ENCODE measurements at places on chromosomes 7 and 10.

- DNase-seq = no peak
Observed at GRCh38 chr7:158816995-158817394, 12.3 kb downstream of the ESYT2 start.

DNA sequence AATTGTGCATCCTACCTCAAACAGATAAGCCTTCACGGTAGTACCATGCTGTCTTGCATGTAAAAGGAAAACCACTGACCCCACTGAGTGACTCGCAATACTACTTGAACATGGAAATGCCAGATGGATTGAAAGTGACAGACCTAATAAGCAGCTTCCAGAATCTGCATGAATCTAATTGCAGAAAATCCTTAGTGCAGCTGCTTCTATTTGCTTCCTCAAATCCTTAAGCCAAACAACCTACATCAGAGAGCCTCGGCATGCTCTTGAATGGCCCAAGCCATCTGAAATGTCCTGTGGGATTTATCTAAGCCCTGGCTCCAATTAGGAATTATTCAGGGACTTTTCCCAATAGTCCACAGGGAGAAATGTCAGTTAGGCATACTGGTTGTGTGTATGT, 509.5 kb upstream of the CELF2 start:
- no peak for DNase-seq

DNA sequence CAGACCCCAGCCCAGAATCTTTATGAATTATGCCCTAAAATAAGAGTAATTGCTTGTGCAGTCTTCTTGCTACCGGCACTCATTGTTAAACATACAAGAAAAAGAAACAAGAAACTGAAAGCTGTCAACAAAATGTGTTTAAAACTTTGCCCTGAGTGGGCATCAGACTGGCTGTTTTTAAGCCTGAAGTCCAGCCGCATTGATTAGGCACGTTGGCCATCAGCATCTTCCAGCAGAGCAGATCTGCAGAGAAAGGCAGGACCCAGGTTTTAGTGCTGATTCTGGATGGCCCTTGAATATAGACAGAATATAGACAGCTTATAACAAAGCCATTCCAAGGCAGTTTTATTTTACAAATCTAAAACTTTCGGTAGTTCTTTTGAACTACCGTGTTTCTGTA, 102.8 kb downstream of the POLL start:
- DNase-seq = no peak

- DNase-seq = no peak
Observed at GRCh38 chr10:106424054-106424453, 740.5 kb downstream of the SORCS1 start.

- DNase-seq = no peak
Observed at GRCh38 chr7:118846977-118847376, 622.5 kb downstream of the ANKRD7 start.

DNA sequence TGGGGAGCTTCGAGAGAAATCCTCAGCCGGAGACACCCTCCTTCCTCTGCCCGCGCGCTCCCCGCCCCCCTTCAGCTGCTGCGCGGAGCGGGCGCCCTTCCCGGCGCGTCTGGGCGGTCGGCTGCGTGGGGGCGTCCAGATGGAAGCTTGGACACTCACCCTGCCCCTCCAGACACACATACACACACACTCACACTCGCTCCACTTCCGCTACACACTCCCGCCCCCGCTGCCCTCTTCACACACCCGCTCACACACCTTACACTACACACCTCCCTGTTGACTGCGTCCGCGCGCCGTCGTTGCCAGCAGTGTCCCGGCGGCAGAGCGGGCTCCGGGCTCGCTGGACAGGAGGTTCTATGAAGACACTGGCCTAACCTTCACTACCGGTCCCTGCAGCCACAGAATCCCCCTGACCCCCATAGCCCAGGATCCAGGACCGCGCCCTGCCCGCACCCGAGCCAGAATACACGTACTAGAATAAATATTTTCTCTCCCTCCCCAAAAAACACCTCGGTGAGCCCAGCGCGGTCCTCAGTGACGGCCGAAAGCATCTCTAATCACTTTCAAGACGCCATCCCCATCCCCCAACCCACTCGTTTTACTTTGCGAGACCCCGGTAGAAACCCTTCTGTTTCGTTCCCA, 1.1 kb upstream of the EGR2 start:
- DNase-seq = no peak

DNA sequence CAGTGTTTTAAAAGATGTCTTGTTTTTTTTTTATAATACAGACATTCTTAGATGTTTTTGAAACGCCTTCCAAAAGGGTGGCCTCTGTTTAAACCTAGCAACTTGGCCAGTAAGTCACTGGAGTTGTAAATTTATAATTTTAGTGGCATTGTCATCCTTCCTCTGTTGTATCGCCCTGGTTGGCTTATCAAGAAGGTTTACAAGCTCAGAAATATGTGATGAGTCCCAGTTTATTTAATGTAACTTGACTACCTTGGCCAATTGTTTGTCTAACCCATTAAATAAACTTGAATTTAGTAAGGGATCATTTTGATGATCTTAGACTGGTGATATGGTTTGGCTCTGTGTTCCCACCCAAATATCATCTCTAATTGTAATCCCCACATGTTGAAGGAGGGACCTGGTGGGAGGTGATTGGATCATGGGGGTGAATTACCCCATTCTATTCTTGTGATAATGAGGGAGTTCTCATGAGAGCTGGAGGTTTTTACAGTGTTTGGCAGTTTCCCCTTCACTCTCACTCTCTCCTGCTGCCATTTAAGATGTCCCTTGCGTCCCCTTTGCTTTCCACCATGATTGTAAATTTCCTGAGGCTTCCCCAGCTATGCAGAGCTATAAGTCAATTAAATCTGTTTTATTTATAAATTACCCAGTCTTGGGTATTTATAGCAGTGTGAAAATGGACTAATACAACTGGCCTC, 13.4 kb upstream of the NT5C3A start:
- no peak for DNase-seq

- DNase-seq = no peak
Observed at GRCh38 chr10:7457478-7458316, 46.9 kb upstream of the SFMBT2 start.
